ENCODE measurements at places on chromosomes 3 and 15.

GRCh38 chr15:33801954-33802353 lies 166.3 kb upstream of the CHRM5 start:
- no peak for DNase-seq
- peaks cover 4% of the 10 kb centered on the region for H3K27me3 ChIP-seq
- no peak overlapping the region for H3K4me3 ChIP-seq
- H3K4me1 ChIP-seq: no peaks in the 10 kb centered on the region
- H3K36me3 ChIP-seq: no peaks in the 10 kb centered on the region

DNA sequence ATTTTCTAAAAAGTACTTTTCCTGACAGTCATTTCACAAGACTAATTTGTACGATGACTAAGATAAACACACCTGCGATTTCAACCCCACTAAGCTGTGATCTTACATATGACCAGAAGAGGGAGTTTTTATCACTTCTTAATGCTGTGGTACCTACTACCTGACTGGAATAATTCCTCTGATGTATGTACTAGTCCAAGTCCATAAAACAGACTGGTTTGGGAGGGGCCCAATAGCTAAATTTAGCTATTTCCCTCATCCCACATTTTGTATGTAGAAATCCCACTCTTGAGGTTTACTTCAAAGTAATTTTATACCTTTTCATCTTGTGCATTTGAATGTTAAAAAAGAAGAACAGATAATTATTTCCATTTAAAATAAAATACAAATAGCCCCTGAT lies 49.7 kb upstream of the SCAANT1 start:
- H3K27ac ChIP-seq: no peak overlapping the region
- peak; percentile 34 for DNase-seq
- no peak overlapping the region for H3K4me3 ChIP-seq
- no peaks in the 10 kb centered on the region for H3K36me3 ChIP-seq
- no peaks in the 10 kb centered on the region for H3K27me3 ChIP-seq
- peaks cover 8% of the 10 kb centered on the region for H3K4me1 ChIP-seq

GRCh38 chr3:142646020-142646785 lies 50.0 kb downstream of the PLS1 start:
- DNase-seq: no peak
- no peaks in the 10 kb centered on the region for H3K36me3 ChIP-seq
- H3K27ac ChIP-seq: no peak overlapping the region

- no peaks in the 10 kb centered on the region for H3K27me3 ChIP-seq
- no peaks in the 10 kb centered on the region for H3K36me3 ChIP-seq
- no peak overlapping the region for H3K27ac ChIP-seq
These were observed 83.1 kb downstream of the DNAJB8 start for GRCh38 chr3:128383316-128384235.
